Pericardium fibroblast (primary cell): ENCODE measurements at places on chromosomes 12 and 14. TPM values are rescaled to one million over a fixed set of nuclear protein-coding genes. Genes with fewer than 3 reads are reported as not detected.

The GALNT16 gene
- 1.1 and 3.7 TPM in 2 replicates for total RNA-seq

The STAC3 gene
- 1.6 TPM in 1 of 2 replicates, not detected in the other for total RNA-seq

The KCNA5 gene
- not detected in 2 replicates for total RNA-seq

The GZMB gene
- total RNA-seq = not detected in 2 replicates

The FLRT2 gene
- total RNA-seq = 31.5 and 80.2 TPM in 2 replicates

The OAS3 gene
- total RNA-seq = 3.2 and 5.6 TPM in 2 replicates

The RNASE12 gene
- total RNA-seq = not detected in 2 replicates

The KRT74 gene
- not detected in 2 replicates for total RNA-seq

The EMC9 gene
- total RNA-seq = 10.2 and 11.3 TPM in 2 replicates

The KRT85 gene
- total RNA-seq = not detected in 2 replicates

The KIF21A gene
- total RNA-seq = 4.4 and 11.0 TPM in 2 replicates

The LRP10 gene
- total RNA-seq = 105 TPM in 2 replicates

The RFLNA gene
- total RNA-seq = 1.8 and 5.8 TPM in 2 replicates

The TRHDE gene
- total RNA-seq = 1.4 TPM in 1 of 2 replicates, not detected in the other

The SLC17A8 gene
- total RNA-seq = not detected in 2 replicates

The ESPL1 gene
- total RNA-seq = 0.12 and 1.8 TPM in 2 replicates

The ZNF219 gene
- total RNA-seq = 8.6 and 17.2 TPM in 2 replicates

The BCL11B gene
- total RNA-seq = not detected in 2 replicates

The MYO1A gene
- not detected in 2 replicates for total RNA-seq

The SLC6A13 gene
- total RNA-seq = not detected in 2 replicates
